Activated naive CD8-positive, alpha-beta T cell treated with anti-CD3 and anti-CD28 coated beads, Interleukin-2, amount 10 ng/mL, durations not matched to agents 7 days and 5 days (primary cell): ENCODE measurements at places on chromosomes 13 and 19. TPM values are rescaled to one million over a fixed set of nuclear protein-coding genes. Genes with fewer than 3 reads are reported as not detected.

ZNF17 gene
- total RNA-seq = 24.9 TPM

CLEC4M gene
- not detected for total RNA-seq

CRB3 gene
- total RNA-seq = 3.5 TPM

GDF15 gene
- 0.34 TPM for total RNA-seq

ZNF529 gene
- 21.6 TPM for total RNA-seq

ZNF888 gene
- total RNA-seq = 9.8 TPM

KLK12 gene
- total RNA-seq = not detected

PODNL1 gene
- total RNA-seq = 1.2 TPM

FFAR1 gene
- total RNA-seq = not detected

IZUMO2 gene
- not detected for total RNA-seq

ADGRL1 gene
- total RNA-seq = 16.4 TPM

ZNF20 gene
- 7.2 TPM for total RNA-seq

PGLYRP2 gene
- 0.40 TPM for total RNA-seq
